Regular cardiac myocyte (primary cell): ENCODE measurements at places on chromosomes 2 and 18. TPM values are rescaled to one million over a fixed set of nuclear protein-coding genes. Genes with fewer than 3 reads are reported as not detected.

The ATOH8 gene
- 28.2 and 28.6 TPM in 2 replicates for total RNA-seq

The NCKAP5 gene
- 5.0 and 9.9 TPM in 2 replicates for total RNA-seq

The SOWAHC gene
- 13.8 and 24.3 TPM in 2 replicates for total RNA-seq

The ANKRD30B gene
- total RNA-seq = 0.96 and 4.5 TPM in 2 replicates

The EN1 gene
- total RNA-seq = not detected in 2 replicates

The MERTK gene
- 0.19 and 1.7 TPM in 2 replicates for total RNA-seq

The NEB gene
- total RNA-seq = under 0.01 and 0.28 TPM in 2 replicates

The SESTD1 gene
- 20.5 and 24.8 TPM in 2 replicates for total RNA-seq

The CFAP65 gene
- not detected in 2 replicates for total RNA-seq

The CFC1 gene
- not detected in 2 replicates for total RNA-seq

The PCARE gene
- not detected in 2 replicates for total RNA-seq

The SPC25 gene
- under 0.01 and 8.6 TPM in 2 replicates for total RNA-seq

The TBR1 gene
- total RNA-seq = under 0.01 TPM in 1 of 2 replicates, not detected in the other

The RALB gene
- total RNA-seq = 55.5 and 94.9 TPM in 2 replicates

The UGT1A8 gene
- total RNA-seq = not detected in 2 replicates

The SCYGR4 gene
- total RNA-seq = not detected in 2 replicates

The CD8A gene
- not detected in 2 replicates for total RNA-seq

The CAVIN2 gene
- 41.2 and 54.4 TPM in 2 replicates for total RNA-seq

The HEATR5B gene
- 19.9 and 27.9 TPM in 2 replicates for total RNA-seq

The ALK gene
- under 0.01 TPM in 1 of 2 replicates, not detected in the other for total RNA-seq

The CHRND gene
- total RNA-seq = not detected in 2 replicates

The SCN1A gene
- 0.19 and 2.3 TPM in 2 replicates for total RNA-seq

The ASB18 gene
- total RNA-seq = not detected in 2 replicates

The CRYGD gene
- not detected in 2 replicates for total RNA-seq

The LYG1 gene
- total RNA-seq = 0.19 and 0.85 TPM in 2 replicates

The ANKRD30BL gene
- total RNA-seq = not detected in 2 replicates

The CBLN2 gene
- not detected in 2 replicates for total RNA-seq

The GPR55 gene
- total RNA-seq = not detected in 2 replicates

The RBM44 gene
- 0.19 and 0.56 TPM in 2 replicates for total RNA-seq

The IL1RL1 gene
- total RNA-seq = 1.1 and 2.3 TPM in 2 replicates

The CXCR4 gene
- total RNA-seq = 0.77 and 0.85 TPM in 2 replicates

The MOCOS gene
- 2.9 and 4.8 TPM in 2 replicates for total RNA-seq

The CTNNA2 gene
- total RNA-seq = under 0.01 TPM in 1 of 2 replicates, not detected in the other

The ERICH2 gene
- total RNA-seq = not detected in 2 replicates

The GPR35 gene
- total RNA-seq = 0.19 and 0.85 TPM in 2 replicates

The MARCHF4 gene
- 1.1 and 3.3 TPM in 2 replicates for total RNA-seq

The OBSL1 gene
- total RNA-seq = 26.6 and 45.1 TPM in 2 replicates

The MSTN gene
- 0.56 TPM in 1 of 2 replicates, not detected in the other for total RNA-seq

The TMEM163 gene
- total RNA-seq = not detected in 2 replicates

The MLPH gene
- 7.6 and 24.7 TPM in 2 replicates for total RNA-seq

The HTR2B gene
- 1.9 and 13.0 TPM in 2 replicates for total RNA-seq

The C2orf80 gene
- not detected in 2 replicates for total RNA-seq

The ZFAND2B gene
- 20.6 and 23.4 TPM in 2 replicates for total RNA-seq

The PRSS56 gene
- total RNA-seq = not detected in 2 replicates

The SNED1 gene
- total RNA-seq = 4.6 and 10.7 TPM in 2 replicates

The KLHL30 gene
- 1.7 and 9.9 TPM in 2 replicates for total RNA-seq

The GCA gene
- total RNA-seq = 5.2 and 6.2 TPM in 2 replicates

The WIPF1 gene
- total RNA-seq = 5.6 and 5.9 TPM in 2 replicates

The APCDD1 gene
- 0.19 TPM in 1 of 2 replicates, not detected in the other for total RNA-seq

The NDUFB3 gene
- total RNA-seq = 83.7 and 113 TPM in 2 replicates

The COL4A3 gene
- 0.58 and 11.0 TPM in 2 replicates for total RNA-seq
